ENCODE measurements at places on chromosomes 11 and 22. TPM values are rescaled to one million over a fixed set of nuclear protein-coding genes. Genes with fewer than 3 reads are reported as not detected.

DNA sequence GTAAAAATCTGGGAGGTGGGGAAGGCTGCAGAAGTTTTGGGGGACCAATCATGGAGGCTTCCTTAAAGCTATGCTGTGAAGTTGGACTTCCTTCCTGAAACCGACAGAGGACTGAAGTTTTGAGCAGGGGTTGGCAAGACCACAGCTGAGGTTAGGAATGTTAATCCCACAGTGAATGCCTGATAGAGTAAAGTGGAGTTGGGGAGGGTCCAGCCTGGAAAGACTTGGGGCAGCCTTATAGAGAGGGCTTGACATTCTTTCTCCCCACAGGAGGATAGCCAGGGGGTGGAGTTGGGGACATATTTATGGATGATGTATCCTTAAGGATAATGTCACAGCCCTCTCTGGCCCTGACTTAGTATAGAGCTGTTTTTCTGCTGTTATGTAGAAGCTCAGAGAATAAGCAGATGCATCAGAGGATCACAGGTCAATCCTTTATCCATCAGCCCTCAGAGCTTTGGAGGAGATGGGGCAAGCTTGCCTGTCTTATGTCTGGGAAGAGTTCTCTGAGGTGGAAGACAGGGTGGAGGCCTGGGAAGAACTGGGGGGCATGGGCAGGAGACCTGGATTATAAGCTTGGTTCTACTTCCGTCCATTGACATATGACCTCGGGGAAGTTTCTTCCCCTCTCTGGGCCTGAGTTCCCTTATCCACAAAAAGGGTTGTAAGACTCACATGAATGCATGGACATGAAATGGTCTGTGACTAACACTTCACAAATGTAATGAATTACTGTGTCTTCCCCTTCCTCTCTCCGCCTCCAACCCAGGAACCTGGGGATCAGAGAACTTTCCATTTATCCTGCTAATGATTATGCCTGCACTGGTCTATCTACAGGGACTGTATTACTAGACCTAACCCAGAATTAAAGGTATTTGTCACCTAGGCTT, 317.8 kb downstream of the MIAT start:
- DNase-seq: peak; percentile 11

DNA sequence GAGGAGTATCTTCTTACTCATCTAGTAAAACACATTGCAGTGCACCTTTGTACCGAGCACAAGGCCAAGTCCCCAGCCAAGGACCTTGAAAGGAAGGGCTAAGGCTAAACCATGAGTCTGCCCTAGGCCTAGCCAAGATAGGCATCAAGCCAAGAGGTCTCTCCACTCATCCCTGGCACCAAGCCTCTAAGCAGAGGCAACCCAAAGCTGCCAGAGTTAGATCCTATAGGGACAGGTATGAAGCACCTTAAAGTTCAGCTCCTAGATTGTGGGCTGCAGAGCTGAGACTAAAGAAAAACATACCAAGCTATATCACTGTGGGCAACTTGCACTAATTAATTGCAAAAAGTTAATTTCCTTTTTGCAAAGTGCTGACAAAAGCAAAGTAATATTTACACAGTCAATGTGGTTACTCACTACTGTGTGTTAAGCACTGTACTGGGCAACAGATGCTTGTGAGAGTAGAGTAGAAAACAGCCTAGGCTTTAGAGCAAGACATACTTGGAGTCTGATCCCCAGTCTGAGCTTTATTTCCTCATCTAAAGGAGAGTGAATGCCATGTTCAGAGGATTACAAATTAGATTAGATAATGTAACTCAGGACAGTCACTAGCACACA, 7.2 kb downstream of the COA4 start:
- peak; percentile 30 for DNase-seq

DNA sequence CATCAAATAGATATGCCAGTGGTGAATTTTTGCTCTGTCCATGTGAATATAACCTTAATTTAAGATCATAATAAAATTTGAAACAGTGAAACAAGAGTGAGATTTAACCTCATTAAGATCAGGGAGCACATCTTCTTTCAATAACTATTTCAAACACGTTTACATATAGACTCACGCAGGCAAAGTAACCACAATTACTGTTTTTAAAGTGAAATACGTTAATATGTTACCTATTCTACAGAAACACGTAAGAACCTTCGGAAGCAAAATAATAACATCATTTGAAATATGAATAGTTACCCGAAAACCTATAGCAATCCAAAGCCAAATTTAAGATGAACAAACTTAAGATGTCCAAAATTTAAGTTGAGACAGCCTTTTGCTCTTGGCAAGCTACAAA, 136.2 kb upstream of the ZC3H12C start:
- DNase-seq: no peak

DNA sequence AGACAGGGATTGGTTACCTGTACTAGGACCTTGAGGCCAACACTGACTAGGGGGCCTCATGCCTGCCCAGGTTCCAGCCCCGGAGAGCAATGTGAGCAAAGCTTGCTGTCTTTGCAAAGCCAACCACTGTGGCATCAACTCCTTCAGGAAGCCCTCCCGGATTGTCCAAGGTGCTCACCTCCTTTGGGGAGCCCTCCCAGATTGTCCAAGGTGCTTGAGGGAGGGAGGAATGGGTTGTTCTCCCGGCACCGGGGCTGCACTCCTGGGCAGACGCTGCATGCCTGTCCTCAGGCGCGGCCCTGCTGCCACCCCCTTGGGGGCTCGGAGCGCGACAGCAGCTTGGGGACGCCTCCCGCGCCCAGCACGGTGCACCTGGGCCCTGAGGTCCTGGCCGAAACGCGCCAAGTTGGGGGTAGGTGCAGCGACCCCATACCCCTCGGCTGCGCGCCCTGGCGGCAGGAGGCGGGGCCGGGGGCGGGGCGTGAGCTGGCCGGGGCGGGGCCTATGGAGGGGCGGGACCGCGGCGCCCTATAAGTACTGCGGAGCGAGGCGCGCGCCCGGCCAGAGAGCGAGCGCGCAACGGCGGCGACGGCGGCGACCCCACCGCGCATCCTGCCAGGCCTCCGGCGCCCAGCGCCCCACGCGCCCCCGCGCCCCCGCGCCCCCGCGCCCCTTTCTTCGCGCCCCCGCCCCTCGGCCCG, at the start of gene CD81:
TSS of gene CD81 (plus strand) at position 560 of the 701 bp plus-strand sequence. CDS start 240 bp downstream, outside the sequence.
- DNase-seq: no peak

DNA sequence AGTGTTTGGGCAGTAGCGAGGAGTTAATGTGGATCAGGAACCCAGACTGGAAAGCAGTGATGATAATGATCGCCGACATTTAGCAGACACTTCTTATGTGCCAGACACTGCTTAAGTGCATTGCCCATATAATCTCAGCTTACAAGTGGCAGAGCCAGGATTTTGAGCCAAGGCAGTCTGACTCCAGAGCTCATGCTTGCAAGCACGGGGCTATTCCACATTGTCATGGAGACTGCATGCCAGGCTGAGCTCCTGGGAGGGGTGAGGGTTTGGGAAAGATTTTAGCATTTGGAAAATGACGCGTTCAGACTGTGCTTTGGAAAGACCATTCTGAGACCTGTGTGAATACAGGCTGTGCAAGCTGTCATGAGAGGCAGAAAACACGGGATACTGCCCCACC, 302.7 kb downstream of the DDX10 start:
- DNase-seq: no peak

Gene MISFA
- total RNA-seq: not detected

Gene PRCP
- total RNA-seq: 79.7 TPM

Gene SESN3
- 3.6 TPM for total RNA-seq

DNA sequence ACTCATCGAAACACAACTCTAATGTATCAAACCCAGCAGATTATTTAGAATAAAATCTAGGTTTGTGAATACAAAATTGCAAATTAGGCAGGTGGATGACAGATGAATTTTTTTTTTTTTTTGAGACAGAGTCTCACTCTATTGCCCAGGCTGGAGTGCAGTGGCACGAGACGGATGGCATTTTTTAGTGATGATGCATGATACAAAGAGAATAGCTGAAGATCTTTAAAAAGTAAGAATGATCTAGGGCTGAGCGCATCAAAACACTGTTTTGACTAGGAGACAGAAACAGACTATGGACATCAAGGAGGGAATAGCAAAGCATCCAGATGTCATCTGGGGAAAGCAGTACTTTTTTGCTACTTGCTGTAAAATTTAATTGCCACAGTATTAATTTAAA, 63.8 kb downstream of the IMMP1L start:
- peak; percentile 13 for DNase-seq

Gene VPREB1
- total RNA-seq: not detected

DNA sequence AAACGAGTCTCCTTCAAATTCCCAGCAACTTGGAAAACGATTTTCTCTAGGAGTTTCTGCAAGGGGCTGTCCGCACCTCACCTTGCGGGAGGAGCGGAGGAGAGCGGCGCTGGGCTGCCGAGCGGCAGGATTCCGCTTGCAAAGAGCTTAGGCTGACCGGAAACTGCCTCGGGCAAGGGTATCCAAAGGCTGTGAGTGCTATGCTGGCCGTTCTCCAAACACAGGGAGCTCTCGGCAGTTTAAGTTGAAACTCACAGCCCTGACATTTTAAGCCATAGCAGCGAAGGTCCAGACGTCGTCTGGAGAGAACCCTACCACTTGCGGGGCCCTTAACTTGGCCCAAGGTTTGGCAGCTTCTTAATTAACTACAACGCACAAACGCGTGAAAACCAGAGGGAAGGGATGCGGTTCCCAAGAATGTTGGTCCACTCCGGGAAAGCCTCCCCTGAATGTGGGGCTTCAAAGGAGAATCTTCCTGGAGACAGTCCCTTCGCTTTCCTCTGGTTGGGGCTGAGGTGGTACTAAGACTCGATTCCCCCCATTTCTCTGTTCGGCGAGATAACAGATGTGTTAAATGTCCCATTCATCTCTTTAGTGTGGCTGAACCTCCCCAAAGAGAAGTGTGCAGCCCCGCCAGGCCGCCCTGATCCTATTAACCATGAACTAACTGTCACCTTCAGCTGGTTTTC, 1.1 kb upstream of the DBX1 start:
- peak; percentile 26 for DNase-seq

DNA sequence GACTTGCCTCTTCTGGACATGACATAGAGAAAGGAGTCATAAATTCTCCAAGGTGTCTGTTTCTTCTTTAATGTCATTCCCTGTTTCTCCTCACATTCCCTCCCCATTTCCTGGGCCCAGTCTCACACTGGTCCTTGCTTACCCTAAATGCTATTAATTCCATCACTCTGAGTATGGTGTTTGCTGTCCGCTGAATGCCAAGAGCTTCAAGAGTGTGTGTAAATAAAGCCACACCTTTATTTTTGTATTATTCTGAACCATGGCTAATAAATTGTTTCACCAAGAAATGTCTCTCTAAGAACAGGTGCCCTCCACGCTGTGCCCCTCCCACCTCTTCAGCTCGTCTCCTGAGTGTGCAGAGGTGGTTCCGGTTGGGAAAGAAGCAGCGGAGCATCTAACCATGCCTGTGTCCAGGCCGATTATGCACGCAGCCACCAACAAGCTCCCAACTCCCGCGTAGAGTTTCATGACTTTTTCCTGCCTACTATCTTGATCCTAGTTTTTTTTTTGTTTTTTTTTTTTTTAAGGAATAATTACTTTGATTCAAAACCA, 8.6 kb downstream of the TMEM121B start:
- DNase-seq: peak; percentile 11

- DNase-seq: peak; percentile 28
Observed at GRCh38 chr11:122045181-122045586, 70.8 kb downstream of the BLID start.

DNA sequence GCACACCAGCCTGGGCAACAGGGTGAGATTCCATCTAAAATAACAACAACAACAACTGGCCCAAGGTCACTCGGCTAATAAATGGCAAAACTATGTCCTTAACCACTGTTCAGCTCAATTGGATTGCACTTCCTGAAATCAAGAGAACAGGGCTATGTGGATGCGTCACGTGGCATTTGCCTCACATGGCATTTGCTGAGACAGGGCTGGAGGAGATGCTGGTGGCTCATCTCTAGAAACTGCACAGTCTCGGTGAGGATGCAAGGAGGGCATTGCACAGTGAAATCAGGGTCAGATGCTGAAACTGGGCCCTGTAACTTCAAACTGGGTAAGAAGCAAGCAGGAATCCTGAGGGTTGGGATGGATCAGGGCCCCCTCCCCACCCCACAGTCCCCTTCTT, 171.9 kb downstream of the BUD13 start:
- DNase-seq: no peak

DNA sequence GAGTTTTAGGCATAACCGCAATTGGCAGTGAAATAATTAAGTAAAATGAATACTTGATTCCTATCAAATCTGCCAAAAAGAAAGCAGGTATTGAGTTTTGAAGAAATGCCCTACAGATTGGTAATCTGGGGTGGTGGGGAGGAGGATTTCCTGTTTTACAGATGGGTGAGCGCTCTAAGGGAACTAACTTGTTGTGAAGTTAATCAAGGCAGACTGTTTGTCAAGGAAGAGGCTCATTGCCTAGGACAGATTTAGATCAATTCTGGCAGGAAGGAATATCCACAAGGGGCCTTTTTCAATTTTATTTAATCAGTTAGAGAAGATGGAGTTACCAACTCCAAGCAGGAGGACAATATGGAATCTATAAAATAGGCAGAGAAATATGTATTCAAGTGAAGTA, 271.5 kb upstream of the CCDC90B start:
- no peak for DNase-seq

Gene NXPE4
- total RNA-seq: not detected

- DNase-seq: no peak
Observed at GRCh38 chr11:57223601-57224000, 13.4 kb downstream of the APLNR start.

DNA sequence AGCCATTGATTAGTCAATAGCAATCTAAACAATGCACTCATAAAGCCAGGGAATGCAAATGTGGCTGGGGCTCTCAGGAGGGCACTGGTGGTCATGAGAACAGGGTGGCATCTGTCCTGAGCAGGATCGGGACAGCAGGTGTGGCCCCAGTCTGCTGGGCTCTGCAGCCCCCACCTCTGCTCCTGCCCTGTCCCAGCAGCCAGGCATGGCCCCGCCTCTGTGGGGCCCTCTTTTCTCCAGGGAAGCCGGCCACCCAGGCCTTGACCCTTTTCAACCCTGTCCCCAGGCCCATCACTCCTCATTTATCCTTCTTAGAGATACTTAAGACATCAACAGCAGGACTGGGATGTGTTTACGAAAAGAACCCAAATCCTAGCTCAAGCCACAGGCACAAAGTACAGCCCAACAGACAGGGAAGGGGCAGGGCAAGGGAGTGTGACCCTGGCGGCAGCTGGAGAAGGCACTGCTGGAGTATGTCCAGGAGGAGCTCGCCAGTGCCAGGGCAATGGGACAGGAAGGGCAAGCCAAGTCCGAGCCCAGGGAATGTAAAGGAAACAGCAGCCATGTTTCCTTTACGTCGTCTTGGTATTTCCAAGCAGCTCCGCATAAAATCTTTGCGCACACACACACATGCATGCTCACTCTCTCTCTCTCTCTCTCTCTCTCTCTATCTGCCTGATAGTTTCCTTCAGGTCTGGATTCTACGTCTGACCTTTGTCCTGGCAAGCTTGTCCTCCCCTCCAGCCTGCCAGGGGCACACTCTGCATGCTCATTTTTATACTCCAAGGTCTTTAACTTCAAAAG, 59.9 kb downstream of the DGCR2 start:
- DNase-seq: no peak

DNA sequence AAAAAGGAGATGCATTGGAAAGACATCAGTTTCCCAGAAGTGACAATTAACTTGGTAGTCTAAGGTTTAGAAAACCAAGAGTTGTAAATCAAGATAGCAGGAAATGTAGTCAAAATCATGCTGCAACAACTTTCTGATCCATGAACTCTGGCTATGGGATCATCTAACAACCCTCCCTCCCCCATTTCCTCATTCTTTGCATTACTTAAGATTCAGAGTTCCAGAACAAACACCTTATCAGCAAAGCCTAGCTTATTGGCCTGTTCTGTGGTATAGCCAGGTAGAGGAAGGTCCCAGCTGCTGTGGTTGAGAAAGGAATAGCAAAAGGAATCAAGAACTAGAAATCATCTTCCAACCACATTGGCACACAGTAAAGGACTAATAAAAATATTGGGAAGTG, 651.1 kb downstream of the METTL15 start:
- peak; percentile 86 for DNase-seq

Gene PARVG
- total RNA-seq: not detected

GRCh38 chr11:118621071-118621783, 13.8 kb downstream of the PHLDB1 start:
- DNase-seq: peak; percentile 71
